ENCODE measurements at places on chromosomes 5 and 9.

GRCh38 chr9:12224449-12224848, 468.7 kb upstream of the TYRP1 start:
- no peak for DNase-seq

- no peak for DNase-seq
These were observed 63.1 kb upstream of the TTC23L start for GRCh38 chr5:34775886-34776285.

GRCh38 chr9:8549214-8549613, 749.6 kb upstream of the DMAC1 start:
- no peak for DNase-seq

DNA sequence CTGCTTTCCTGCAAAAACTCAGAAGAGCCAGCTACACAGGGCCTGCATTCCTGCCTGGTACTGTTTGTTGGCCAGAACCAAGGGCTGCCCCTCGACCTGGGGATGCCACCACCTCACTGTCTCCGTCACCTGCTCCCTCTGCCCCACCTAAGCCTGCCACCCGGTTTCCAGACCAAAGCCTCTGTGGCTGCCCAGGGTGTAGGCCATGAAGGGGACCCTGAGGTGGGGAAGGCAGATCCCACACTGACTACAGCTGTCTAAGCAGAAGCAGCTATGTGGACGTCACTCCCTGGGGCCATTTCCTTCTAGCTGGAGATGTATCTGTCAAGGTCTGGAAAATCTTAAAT, 35.8 kb downstream of the RASGEF1C start:
- no peak for DNase-seq

- no peak for DNase-seq
These were observed 251.8 kb downstream of the EFNA5 start for GRCh38 chr5:107418902-107419301.

DNA sequence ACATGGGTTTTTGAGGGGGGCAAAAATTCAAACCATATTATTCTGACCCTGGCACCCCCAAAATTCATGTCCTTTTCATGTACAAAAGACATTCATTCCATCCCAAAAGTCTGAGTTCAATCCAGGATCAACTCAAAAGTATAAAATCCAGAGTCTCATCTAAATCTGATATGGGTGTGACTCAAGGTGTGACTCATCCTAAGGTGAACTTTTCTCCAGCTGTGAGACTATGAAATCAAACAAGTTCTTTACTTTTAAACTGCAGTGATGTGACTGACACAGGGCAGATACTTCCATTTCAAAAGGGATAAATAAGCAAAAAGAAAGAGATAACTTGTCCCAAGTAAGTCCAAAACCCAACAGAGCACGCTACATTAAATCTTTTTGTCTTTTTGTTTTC, 20.6 kb upstream of the CYLC2 start:
- DNase-seq: no peak

DNA sequence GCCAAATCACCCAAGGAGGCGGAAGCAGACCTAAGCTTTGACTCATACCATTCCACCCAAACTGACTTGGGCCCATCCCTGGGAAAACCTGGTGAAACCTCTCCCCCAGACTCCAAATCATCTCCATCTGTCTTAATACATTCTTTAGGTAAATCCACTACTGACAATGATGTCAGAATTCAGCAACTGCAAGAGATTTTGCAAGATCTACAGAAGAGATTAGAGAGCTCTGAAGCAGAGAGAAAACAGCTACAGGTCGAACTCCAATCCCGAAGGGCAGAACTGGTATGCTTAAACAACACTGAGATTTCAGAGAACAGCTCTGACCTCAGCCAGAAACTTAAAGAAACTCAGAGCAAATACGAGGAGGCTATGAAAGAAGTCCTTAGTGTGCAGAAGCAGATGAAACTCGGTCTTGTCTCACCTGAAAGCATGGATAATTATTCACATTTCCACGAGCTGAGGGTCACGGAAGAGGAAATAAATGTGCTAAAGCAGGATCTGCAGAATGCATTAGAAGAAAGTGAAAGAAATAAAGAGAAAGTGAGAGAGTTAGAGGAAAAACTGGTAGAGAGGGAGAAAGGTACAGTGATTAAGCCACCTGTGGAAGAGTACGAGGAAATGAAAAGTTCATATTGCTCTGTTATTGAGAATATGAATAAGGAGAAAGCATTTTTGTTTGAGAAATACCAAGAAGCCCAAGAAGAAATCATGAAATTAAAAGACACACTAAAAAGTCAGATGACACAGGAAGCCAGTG, 15.8 kb upstream of the TTC23L start:
- DNase-seq: no peak

GRCh38 chr5:27778121-27778520, 739.7 kb upstream of the CDH9 start:
- no peak for DNase-seq

DNA sequence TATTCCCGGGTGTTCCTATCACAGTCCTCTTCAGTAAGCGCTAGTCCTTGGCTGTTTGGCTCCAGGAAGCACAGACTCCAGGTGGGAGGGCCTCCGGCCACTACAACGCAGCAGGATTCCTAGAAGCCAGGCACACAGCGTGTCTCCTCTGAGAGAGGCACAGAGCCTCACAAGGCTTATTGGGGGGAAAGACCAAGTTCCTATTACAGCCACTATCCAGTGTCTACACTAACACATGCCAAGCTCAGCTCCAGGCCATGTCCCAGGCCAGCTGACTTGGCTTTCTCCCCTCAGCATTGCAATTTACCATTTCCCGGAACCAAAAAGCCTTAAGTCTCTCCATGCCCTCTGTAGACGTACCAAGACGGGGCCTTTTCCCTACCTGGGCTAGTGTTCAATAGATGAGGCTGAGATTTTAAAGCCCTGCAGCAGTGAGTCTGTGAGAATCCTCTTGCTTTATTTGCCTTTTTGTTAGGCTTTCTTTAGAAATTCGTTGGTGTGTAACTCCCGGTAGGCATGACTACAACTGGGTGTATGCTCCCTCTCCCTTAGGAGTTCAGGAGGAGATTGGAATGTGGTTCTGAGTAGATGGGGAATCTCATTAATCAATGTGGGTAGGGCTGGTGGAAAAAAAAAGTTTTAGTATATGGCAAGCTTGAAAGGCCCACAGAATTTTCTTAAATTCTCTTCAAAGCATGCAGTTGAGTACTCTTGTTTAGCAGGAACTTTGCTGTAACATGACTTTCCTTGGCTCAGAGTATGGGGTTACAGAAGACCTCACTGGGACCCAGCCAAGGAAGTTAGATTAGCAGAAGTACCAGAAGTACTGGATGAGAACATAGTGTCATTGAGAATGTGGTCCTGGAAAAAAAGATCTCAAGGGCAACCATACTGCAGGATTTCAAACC, 84.3 kb upstream of the SLC1A3 start:
- DNase-seq: peak; percentile 27

- DNase-seq: peak; percentile 51
These were observed 321.6 kb downstream of the CEMIP2 start for GRCh38 chr9:71446473-71447411.

DNA sequence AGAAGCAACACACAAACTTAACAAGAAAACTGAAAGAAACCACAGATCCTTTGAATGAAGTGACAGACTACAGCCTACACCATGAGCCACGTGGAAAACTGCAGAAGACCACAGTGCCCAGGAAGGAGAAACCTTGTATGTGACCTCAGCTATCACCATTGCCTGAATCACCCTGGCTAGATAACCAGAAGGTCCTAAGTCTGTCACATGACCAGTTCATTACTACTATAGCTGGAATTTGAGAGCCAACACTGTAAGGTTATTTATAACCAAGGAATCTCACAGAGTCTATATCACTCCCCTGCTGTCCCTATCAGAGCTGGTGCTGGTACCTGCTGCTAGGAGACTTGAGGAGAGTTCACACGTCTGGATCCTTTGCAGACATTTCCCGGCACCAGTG, 90.3 kb upstream of the FBXL17 start:
- no peak for DNase-seq

DNA sequence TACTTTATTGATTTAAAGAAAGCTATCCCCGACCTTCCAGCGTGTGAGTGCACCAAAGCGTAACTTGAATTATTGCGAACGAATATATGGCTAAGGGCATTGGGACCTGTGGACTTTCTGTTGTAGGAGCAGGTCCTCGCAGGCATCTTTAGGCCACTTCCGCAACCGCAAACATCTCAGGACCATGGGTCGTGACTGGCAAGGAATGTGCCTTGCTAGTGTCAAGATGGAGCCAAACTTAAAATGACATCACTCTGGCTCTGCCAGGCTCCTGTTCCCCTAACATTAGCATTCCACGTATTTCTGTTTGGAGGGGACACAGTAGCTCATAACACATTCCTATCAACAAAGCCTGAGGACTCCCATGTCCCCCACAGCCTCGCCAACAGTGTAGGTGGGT, 44.1 kb upstream of the OLFM1 start:
- no peak for DNase-seq

DNA sequence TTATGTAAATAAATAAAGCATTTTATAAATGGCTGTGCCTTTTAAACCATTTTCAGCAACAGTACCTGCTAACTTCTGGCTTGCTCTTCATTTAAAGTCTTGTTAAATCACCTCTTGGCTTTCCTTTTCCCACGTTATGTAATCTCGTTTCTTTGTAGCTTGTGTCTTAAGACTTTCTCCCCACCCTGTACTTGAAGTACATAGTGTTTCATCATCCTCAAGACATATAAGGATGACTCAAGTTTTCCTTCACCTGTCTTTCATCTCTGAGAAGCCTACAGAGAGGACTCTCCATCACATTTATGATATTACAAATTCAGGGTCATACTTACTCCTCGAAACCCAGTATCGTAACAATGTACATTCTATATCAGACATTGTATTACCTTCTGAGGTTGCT, 33.9 kb downstream of the PRELID2 start:
- DNase-seq: no peak

DNA sequence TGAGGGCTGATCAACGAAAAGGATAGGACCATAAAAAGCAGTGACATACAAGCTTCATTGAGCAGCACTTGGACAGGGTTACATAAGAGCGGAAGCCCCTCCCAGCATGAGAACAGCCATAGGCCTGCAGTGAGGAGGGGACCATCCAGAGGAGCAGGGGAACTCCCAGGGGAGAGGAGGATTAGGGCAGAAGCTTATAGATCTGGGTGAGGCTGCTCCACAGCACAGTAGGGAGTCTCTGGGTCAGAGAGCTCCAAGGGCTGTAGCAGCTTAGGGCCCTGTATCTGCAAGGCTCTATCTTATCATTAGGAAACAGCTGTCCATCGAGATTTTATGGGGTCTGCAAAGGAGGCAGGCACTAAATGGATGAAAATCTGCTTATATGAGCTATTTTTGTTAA, 186.6 kb downstream of the DOCK8 start:
- DNase-seq: no peak

- no peak for DNase-seq
These were observed 9.5 kb downstream of the TOR4A start for GRCh38 chr9:137286975-137287383.

- DNase-seq: no peak
These were observed 282.0 kb downstream of the SLIT3 start for GRCh38 chr5:169018925-169019324.

GRCh38 chr9:111939322-111939721, 42.7 kb downstream of the UGCG start:
- no peak for DNase-seq

DNA sequence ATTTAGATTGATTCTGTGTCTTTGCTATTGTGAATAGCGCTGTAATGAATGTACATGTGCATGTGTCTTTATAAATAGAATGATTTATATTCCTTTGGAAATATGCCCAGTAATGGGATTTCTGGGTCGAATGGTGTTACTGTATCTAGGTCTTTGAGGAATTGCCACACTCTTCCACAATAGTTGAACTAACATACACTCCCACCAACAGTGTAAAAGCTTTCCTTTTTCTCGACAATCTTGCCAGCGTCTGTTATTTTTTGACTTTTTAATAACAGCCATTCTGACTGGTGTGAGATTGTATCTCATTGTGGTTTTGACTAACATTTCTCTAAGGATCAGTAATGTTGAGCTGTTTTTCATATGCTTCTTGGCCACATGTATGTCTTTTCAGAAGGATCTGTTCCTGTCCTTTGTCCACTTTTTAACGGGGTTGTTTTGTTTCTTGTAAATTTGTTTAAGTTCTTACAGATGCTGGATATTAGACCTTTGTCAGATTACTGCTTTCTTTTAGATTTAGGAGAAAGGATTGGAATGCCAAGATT, 125.0 kb upstream of the NR5A1 start:
- peak; percentile 69 for DNase-seq

GRCh38 chr5:127567026-127567768, 49.8 kb downstream of the PRRC1 start:
- no peak for DNase-seq

DNA sequence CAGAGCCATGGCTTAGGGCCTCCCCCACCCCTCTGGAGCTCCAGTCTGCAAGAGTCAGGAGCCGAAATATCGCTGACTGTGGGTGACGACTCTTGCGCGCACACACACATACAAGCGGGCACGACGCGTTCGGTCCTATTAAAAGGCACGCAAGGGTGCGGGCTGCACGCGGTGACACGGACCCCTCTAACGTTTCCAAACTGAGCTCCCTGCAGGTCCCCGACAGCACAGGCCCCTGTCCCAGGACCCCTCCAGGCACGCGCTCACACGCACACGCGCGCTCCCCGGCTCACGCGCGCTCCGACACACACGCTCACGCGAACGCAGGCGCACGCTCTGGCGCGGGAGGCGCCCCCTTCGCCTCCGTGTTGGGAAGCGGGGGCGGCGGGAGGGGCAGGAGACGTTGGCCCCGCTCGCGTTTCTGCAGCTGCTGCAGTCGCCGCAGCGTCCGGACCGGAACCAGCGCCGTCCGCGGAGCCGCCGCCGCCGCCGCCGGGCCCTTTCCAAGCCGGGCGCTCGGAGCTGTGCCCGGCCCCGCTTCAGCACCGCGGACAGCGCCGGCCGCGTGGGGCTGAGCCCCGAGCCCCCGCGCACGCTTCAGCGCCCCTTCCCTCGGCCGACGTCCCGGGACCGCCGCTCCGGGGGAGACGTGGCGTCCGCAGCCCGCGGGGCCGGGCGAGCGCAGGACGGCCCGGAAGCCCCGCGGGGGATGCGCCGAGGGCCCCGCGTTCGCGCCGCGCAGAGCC, at the start of gene GRIN1:
Gene GRIN1, plus strand, starts transcription at position 433 of the 746 bp plus-strand sequence. CDS start 333 bp downstream, outside the sequence.
- DNase-seq: no peak

- peak; percentile 88 for DNase-seq
These were observed 29.7 kb upstream of the FAM169A start for GRCh38 chr5:74895906-74896305.

DNA sequence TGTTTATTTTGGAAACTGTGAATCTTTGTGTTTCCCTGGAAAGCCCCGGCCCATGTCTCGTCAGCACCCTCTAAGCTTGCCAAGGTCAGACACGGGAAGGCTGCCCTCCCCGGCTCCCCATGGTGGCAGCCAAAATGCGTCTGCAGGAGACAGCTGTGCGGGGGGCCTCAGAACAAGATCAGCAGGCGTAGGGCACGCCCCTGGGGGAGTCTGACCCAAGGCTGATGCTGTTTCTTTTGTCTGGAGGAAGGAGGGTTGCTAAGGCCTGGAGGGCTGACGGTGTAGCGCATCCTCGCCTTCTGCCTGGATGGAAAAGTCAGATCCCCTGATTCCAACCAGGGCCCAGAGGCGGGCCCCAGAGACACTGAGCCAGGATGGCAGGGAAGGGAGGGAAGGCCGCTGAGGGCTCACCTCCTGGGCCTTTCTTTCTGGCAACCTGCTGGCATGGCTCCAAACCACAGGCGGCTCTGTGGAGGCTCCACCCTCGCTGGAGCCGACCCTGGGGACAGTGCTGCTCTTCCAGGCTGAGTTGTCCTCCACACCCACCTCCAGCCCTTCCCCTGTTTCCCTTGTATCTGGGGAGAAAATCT, 57.2 kb downstream of the OLFM1 start:
- DNase-seq: no peak

GRCh38 chr9:91207729-91208418, 153.8 kb downstream of the AUH start:
- DNase-seq: peak; percentile 71

GRCh38 chr5:143826951-143827444, 15.0 kb downstream of the HMHB1 start:
- DNase-seq: peak; percentile 6
